HT1080 (cell line): ENCODE measurements at places on chromosomes 1 and 21. TPM values are rescaled to one million over a fixed set of nuclear protein-coding genes. Genes with fewer than 3 reads are reported as not detected.

DNA sequence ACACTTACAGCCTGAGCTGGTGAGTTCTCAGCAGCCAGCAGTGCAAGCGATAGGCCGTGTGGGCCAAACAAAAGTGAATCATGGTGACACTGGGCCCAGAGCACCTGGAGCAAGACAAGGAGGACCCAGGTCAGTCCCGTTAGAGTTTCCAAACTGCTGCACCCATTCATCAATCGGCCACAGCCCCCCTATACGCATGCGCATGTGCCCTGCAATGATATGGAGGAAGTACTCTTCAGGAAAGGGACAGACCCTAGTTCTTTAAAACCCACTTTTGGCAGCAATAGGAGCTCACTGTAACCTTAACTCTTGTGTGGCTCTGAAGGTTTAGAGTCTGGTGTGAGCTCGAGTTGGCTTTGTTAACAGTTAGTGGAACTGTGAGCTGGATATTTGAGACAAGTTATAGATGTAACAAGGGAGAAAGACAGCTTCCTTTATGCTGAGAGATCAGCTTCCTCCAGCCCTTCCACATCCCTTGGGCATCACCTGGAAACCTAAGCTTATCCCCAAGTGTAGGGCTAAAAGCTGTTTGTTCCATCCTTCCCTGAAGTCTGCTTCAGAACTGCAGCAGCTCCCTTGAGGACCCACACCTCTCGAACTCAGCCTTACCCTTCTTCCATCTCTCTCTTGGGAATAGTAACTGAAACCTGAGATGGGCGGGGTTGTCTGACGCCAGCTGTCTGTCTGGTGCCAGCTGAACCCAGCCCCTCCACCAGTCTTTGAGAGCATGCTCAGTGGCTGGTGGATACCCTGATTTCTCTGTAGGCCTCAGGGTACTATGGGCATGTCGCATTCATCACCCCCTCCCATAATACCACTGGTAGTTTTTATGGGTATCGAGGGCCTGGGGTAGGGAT lies 17.7 kb downstream of the NMNAT1 start:
- no peak for DNase-seq

DNA sequence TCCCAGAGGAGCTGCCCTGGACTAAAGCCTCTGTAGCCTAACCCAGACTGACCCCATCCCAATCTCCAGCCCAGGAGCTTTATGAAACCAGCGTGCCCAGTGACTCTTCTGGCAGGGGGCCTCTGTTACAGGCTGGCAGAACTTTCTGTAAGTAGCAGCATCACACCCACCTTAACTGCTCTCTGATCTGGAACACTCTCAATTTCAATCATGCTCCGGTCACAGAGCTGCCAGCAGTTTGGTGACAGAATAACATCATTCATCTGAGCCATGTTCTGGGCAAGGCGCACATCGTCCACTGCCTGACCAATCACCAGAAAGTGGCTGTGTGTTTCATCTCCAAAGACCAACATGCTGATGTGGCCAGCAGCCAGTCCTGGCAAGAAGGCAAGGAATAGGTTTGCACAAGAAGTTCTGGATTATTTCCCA lies 14.7 kb downstream of the ADCY10 start:
- no peak for DNase-seq

GUCA2B gene
- not detected in 2 replicates for total RNA-seq

- DNase-seq: peak; percentile 55
These were observed 18.1 kb downstream of the PDC start for GRCh38 chr1:186442651-186443375.

- no peak for DNase-seq
These were observed 286.0 kb downstream of the PLA2G4A start for GRCh38 chr1:187114792-187115191.

- DNase-seq: no peak
These were observed 26.6 kb upstream of the LRRN2 start for GRCh38 chr1:204711947-204712701.

GRCh38 chr1:206854401-206855129 lies 10.9 kb upstream of the IL20 start:
- DNase-seq: no peak

- peak; percentile 71 for DNase-seq
These were observed 108.6 kb upstream of the ERRFI1 start for GRCh38 chr1:8134546-8135235.

USH2A gene
- under 0.01 and 0.02 TPM in 2 replicates for total RNA-seq

LDLRAD1 gene
- not detected in 2 replicates for total RNA-seq

OR2L2 gene
- not detected in 2 replicates for total RNA-seq

HSD3B2 gene
- total RNA-seq: not detected in 2 replicates

DNA sequence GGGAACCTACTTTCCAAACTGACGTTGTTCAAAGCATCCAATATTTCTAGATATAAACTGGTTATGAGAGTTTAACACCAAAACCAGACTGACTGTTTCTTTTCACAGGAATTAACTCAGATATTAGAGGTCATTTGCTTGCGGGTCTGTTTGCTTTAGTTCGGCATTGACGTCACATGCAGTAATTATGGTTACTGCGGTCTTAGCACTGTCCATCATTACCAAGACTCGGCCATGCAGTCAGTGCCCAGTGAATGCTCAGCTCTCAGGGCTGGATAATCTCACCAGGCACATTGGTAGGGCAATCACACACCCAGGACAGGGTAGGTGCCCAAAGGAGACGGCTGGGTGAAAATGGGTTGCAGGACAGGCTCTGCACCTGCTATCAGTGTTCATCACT lies 9.9 kb upstream of the F3 start:
- DNase-seq: no peak

GRCh38 chr1:161021165-161021969 lies 415 bp upstream of the F11R start:
- peak; percentile 65 for DNase-seq

GRCh38 chr1:173239058-173239457 lies 31.9 kb upstream of the TNFSF4 start:
- no peak for DNase-seq

DNA sequence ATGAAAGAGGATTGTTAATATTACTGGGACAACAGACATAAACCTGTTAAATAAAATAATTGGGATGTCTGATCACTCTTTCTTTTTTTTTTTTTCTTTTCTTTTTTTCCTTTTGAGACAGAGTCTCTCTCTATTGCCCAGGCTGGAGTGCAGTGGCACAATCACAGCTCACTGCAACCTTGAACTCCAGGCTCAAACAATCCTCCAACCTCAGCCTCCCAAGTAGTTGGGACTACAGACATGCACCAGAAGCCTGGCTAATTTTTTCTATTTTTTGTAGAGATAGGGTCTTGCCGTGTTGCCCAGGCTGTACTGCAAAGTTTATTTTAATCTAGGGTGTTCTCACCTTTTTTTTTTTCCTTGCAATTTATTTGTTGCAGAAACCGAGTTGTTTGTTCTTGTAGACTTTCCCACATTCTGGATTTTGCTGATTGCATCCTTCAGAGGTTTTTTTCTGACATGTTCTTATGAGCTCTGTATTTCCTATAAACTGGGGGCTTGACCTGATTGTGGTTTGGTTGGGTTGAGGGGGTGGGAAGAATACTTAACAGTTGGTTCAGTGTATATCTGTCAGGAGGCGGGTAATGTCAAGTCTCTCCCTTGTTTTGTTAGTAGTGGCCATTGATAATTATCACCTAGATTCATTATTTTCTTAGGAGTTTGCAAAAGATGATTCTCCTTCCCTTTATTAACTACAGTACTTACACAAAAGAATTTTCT lies 125.2 kb downstream of the MAST2 start:
- DNase-seq: peak; percentile 58

DNA sequence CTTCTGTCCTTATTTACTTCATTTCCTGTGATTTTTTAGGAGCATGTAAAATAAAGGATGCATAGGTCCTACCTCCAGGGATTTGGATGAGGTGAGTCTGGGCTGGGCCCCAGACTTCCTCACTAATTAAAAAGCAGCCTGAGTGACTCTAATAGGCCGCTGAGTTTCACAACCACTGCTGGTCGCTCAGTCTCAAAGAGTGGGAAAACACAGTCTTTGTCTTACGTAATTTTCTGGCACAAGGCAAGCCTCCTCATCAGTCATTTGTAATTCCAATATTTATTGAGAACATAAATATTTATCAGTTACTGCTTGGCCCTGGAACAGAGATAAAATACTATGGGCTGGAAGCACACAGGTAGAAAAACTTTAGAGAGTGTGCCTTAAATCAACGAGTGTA lies 195.4 kb upstream of the RUNX1 start:
- no peak for DNase-seq

DNA sequence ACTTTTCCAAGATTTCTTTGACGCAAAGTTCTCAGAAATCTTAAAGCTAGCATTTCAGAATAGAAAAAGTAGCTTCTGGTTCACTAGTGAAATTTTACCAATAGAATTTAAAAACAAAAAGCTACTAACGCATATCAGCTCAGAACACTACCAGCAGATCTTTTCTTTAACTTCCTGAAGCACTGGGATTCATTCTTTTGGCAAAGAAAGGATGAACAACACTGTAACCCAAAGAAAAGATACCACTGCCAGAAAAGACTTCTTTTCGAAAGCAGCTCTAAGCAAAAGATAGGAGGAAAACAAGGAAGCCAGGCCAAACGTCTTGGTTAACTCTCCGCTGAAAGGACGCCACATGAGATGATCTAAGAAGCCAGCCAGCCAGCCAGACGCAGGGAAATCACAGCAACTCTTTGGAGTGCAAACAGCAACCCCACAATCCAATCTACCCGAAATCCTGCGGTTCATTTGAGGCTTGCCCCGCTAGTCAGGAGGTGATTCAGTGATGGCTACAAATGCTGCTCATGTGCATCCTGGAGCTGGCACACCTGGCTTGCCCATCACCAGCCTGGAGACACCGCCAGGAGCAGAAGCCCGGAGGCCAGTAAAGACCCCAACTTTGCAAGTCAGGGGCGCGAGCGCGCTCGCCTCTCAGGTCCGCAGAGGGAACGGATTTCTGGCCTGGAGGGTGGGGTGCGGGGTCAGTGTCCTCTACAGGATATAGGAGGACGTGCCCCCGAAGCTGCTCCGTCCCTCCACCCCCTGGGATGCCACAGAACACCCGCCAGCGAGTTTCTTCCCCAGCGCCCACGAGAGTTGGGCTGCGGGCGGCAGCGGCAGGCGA lies 812 bp downstream of the NBPF1 start:
- peak; percentile 80 for DNase-seq

AIRE gene
- total RNA-seq: not detected in 2 replicates

GRCh38 chr21:30487336-30487735 lies at the start of gene KRTAP19-2:
Gene KRTAP19-2, minus strand, starts transcription at chr21:30487436. Its CDS starts 88 bp downstream, at chr21:30487348.
- DNase-seq: no peak

KCNJ6 gene
- not detected in 2 replicates for total RNA-seq

GRCh38 chr21:42688841-42689371 lies 35.5 kb downstream of the PDE9A start:
- no peak for DNase-seq

DNA sequence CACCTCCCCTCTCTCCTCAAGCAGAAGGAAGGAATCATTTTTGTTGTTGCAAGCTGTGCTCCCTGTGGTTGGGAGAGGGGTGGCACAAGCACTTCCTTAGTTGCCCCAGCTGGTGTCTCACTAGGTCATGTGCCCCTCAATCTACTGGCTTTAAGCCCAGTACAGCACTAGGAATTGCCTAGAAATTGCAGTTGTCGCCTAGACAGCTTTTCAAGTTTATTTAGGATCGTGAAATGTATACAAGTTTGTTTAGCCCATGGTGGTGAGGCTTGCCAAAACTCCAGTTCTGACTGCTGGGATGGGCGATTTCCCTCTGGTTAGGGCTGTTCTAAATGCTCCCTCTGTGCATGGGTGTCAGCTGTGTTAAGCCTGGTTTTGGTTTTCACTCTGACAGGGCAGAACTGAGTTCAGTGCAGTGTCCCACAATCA lies 126.8 kb upstream of the ZNF644 start:
- DNase-seq: peak; percentile 14

DNA sequence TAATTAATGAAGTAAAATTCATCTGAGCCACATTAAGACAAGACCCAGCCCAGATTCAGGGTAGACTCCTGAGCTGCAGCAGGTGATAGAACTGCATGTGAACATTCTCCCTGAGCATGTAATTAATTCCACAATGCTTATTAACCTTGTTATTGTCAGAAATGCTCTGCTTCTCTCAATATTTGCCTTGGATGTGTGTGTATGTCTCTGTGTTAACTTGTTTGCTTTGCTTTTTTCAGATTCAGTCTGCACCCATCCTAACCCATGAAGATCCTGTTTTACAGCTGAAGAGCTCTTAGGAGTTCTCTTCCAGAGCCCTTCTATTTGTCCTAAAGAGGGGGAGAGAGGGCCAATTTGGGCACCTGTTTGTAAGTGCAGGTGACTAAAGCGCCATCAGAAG lies 143.2 kb upstream of the BMP8A start:
- DNase-seq: no peak

DNA sequence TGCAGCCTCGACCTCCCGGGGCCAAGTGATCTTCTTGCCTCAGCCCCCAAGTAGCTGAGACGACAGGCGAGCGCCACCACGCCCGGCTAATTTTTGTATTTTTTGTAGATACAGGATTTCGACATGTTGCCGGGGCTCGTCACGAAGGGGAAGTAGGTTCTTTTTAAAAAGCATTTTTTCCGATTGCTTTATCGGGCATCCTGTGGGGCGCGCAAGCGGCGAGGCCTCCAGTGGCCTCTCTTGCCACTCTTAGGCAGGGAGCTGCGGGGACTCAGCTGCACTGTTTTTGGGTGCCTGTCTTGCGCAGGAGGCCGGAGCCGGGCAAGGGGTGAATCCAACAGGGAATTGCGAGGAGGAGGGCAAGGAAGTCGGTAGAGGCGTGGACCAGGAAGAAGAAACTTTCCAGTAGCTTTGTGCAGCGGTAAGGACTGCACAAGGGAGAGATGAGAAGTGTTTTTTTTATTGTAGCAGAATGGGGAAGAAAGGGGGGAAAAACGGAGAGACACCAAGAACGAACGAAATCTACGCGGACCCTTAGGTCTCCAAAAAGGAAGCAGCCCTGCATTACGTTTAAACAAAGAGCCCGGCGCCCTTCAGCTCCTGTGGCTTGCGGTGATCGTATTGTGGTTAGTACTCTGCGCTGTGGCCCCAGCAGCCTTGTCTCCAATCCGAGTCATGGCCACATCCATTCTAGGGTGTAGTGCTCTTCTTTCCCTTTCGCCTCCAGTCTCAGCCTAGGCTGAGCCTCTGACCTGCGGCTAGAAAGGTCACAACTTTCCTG lies 164.8 kb downstream of the PPIAL4G start:
- no peak for DNase-seq

AGMAT gene
- total RNA-seq: not detected in 2 replicates

TMEM54 gene
- total RNA-seq: 43.7 and 47.4 TPM in 2 replicates

WDR64 gene
- not detected in 2 replicates for total RNA-seq
